ENCODE measurements at places on chromosomes 6 and 20.

DNA sequence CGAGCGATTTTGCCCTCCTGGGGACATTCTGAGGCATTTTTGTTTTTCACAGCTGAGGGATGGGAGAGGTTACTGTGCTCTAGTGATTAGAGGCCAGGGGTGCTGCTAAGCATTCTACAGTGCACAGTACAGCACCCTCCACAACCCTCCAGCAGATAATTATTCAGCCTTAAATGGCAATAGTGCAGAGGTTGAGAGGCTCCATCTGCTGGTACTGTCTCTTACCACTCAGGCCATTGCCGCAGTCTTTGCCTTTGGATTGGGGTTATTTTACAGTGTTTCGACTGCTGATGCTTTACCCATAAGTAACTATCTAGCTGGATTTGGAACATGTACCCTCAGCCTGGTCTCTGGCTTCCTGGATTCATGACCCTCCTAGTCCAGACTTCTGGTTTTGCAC, 705.3 kb downstream of the KIF16B start:
- no peak for DNase-seq

GRCh38 chr6:18412068-18412467, 24.9 kb downstream of the RNF144B start:
- DNase-seq: no peak

GRCh38 chr6:13507306-13507860, 20.0 kb upstream of the GFOD1 start:
- DNase-seq: no peak

DNA sequence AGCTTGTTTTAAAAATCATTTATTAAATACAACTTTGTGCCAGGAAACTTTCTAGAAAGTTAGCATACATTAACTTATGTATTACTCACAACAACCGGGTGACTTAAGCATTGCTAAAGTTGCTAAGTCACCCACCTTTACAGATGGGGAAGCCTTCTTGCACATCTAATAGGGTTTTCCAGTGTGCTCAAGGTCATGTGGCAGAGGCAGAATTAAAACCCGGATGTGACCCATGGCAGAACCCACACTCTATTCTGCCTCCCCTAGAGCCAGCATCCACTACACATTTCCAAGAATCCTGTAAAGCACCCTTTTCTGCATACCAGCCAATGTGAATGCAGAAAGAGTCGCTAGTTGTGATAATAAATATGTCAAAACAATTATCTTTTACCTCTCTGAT, 13.4 kb downstream of the LINC00237 start:
- no peak for DNase-seq

DNA sequence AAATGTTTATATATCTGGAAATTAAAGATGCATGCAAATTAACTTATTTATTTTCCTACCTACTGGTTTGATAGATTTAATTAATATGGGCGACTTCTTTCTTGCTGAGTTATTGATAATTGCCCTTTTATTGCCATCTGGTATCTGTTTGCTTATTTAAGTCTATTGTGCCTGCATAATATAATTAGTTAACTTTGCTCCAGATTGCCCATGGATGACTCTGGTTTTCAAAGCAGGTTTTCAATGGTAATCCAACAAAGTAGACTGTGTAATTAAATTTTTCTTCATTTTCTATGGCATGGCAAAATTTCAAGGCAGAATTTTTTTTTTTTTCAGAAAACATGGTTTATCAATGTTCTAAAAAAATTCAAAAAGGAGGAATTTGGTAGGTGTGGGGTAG, 1092.0 kb downstream of the GRIK2 start:
- DNase-seq: no peak

DNA sequence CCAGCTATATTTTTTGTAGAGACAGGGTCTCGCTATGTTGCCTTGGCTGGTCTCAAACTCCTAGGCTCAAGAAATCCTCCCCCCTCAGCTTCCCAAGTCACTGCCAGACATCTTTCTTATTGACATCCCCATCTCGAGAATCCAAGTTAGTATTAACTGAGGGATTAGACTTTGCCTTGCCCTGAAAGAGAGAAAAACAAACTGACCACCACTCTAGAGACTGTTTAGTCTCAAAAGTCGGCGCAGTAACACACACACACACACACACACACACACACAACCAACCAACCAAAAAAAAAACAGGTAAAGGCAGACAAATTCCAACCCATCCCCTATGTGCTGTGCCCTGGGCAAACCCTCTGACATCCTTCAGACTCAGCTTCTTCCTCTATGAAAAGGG, 27.2 kb upstream of the PNPLA1 start:
- no peak for DNase-seq

DNA sequence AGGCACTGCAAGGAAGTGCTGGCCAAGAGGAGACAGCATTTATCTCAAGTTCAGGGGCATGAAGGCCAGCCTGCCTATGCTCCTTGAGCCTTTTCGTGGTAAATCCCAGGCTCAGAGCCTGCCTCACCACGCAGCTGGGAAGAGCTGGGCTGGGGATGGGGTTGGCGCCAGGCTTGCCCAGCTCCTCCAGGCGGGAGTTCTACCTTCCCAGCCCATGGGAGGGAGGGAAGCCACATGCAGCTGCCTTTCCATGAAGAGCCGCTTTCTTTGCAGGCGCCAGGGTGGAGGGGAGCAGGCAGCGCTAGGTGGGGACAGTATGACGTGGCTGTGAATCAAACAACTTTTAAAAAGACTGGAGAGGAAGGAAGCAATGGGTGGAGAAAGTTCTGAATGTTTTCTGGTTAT, 19.5 kb upstream of the SIRT5 start:
- no peak for DNase-seq

- DNase-seq: no peak
Measured at GRCh38 chr20:9789131-9789530, 49.7 kb downstream of the PAK5 start.

GRCh38 chr20:21270806-21271205, 32.3 kb upstream of the XRN2 start:
- no peak for DNase-seq

DNA sequence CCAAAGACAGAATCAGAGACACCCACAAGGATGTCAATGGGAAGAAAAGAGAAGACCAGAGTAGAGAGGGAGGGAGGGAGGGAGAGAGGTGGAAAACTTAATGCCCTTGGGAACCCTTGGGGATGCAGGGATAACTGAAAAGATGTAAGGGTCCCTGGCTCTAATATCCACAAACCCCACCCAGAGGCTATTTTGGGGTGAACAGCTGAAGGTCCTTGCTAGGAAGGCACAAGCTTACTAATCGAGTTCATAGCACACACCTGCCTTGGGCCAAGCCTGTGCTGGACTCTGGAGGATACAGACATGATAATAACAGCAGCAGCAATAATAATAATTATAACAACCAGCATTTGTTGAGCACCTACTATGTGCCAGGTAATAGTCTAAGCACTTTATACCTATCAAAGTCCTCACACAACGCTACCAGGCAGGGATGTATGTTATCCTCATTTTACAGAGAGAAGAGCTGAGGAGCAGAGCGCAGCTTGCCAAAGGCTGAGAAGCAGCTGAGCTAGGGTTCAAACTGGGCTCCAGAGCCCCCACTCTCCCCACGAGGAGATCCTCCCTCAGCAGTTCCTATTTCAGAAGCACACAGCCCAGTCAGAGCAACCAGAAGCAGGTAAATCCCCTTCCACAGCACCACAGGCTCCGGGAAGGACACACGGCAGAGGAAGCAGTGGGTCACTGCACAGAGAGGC, 174.2 kb downstream of the ANKRD60 start:
- DNase-seq: no peak

DNA sequence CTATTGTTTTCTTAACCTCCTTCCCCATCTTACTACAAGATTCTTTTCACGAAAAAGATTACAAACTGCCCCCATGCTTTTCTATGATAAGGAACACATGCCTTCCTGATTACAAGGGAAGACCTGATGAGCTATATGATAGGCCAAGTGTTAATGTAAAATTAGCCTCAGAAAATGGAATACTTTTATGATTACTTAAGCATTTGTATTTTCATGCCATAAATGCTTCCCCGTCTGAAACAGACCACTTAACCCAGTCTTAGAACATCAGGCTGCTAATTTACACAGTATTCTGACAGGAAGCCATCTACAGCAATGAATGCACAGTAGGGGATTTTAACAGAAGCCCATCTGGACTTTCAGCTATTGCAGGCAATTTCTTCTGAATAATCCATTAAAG, 274.9 kb downstream of the HAO1 start:
- DNase-seq: no peak

DNA sequence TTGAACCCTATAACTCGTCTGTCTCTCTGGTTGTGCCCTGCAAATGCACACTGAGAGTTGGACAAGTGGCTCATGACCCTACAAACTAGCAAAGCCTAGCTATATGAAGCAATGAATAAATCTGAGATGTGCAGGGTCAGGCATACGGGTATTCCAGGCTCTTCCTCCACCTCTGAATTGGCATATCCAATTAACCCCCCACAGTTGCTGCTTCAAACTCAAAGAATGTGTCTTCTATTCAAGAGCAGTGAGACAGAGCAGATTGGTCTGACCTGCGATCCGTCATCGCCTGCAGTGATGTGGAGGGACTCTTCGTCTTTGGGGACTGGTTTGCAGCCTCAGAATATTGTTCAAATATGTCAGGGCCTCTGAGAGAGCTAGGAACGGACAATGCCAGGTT, 59.8 kb downstream of the LAMP5 start:
- no peak for DNase-seq

DNA sequence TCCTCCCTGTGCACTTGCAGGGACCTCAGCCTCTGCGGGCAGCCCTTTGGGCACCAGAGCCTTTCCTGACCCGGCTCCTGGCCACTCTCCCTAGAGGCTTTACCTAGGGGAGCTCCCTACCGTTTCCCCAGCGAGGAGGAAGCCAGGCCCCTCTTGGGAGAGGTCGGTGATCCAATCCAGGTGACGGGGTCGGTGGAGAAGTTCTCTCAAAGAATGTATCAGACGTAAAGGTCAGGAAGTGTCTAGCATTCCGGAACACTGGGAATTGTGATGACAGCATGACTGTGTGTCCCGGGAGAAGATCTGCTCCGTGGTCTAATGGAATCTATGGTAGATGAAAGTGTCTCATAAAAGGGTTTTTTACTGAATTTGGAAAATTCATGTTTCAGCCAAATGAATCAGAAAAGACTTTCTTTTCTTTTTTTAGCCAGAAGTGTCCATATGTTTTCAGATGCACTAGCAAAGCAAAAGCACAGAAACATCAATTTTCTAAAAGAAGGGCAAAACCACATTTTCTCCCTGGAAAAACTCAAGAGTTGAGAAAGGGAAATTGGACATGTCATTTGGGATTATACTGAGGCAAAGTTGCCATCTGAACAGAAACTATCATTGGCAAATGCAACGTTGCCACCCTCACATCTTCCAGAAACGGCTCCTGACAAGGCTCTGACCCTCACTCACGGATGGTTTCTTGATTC, 289.4 kb downstream of the THBS2 start:
- DNase-seq: no peak

- peak; percentile 77 for DNase-seq
Measured at GRCh38 chr6:158819213-158819976, at the start of gene EZR. EZR (minus strand) TSS chr6:158819368; CDS start chr6:158818093, 1,275 bp downstream.

DNA sequence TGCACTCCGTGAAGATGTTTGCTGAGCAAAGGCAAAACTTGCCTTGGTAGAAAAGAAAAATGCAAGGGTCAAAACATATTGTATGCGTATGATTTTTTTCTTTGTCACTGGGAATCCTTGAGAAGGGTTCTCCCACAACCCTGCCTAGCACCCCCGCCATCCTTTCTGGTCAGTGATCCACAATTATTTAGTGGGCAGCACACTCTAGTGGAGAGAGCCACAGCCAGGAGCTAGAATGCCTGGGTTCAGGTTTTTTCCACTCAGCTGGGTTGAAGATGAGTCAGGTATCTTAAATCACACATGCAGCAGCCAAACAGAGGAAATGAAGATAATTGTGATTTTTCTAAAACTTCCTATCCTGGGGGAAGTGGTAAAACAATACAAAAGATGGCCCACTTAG, 243.1 kb downstream of the PKHD1 start:
- DNase-seq: no peak

GRCh38 chr6:33029328-33030184, 20.2 kb upstream of the HLA-DOA start:
- DNase-seq: no peak

GRCh38 chr6:16832721-16833120, 71.5 kb upstream of the ATXN1 start:
- DNase-seq: no peak

GRCh38 chr6:40695114-40695513, 108.0 kb upstream of the LRFN2 start:
- no peak for DNase-seq

DNA sequence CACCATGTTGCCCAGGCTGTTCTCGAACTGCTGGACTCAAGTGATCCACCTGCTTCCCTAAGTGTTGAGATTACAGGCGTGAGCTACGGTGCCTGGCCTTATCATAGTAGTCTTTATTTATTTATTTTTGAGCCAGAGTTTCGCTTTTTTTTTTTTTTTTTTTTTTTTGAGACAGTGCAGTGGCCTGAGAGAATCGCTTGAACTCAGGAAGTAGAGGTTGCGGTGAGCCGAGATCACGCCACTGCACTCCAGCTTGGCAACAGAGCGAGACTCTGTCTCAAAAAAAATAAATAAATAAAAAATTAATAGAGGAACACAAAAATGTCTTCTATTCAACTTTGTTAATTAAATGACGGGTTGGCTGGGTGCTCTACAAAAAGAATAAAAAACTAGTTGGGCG, 12.9 kb downstream of the MAPRE1 start:
- DNase-seq: no peak

GRCh38 chr6:161068321-161068741, 76.8 kb downstream of the MAP3K4 start:
- DNase-seq: no peak

GRCh38 chr6:14380901-14381828, 263.6 kb downstream of the CD83 start:
- no peak for DNase-seq

- no peak for DNase-seq
Measured at GRCh38 chr20:59958626-59959025, 403 bp downstream of the CDH26 start.

- no peak for DNase-seq
Measured at GRCh38 chr20:54255157-54255556, 47.3 kb downstream of the PFDN4 start.

DNA sequence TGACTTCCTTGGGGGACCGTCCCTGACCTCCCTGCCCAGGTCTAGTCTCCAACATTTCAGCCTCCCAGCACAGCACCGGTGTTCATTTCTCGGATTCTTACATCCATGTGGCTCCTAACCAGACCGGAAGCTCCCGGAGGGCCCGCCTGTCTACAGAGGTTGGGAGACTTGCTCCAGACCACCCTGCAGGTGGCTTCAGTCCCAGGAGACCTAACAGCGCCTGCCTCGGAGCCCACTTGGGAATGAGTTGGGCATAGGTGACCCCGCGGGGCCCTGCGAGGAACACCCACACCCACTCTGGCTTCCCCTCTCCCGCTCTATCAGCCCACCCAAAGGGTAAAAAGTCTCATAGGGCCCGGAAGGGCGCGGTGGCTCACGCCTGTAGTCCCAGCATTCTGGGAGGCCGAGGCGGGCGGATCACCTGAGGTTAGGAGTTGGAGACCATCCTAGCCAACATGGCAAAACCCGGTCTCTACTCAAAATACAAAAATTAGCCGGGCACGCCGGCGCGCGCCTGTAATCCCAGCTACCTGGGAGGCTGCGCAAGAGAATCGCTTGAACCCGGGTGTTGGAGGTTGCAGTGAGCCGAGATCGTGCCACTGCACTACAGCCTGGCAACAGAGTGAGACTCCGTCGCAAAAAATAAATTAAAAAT, 5.4 kb downstream of the DPPA5 start:
- no peak for DNase-seq
